ENCODE measurements at places on chromosomes 16 and 17. TPM values are rescaled to one million over a fixed set of nuclear protein-coding genes. Genes with fewer than 3 reads are reported as not detected.

DNA sequence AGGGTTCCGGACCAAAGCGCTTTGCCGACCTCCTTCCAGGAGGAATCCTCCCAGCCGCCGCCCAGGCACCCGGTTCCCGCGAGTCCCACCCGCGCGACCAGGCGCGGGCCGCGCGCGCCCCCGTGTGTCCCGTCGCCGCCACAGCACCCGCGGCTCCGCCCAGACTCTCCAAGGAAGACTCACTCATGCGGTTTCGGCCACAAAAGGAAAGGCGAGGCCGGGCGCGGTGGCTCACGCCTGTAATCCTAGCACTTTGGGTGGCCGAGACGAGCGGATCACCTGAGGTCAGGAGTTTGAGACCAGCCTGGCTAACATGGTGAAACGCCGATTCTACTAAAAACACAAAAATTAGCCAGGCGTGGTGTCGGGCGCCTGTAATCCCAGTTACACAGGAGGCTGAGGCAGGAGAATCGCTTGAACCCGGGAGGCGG, 3.5 kb upstream of the PKMYT1 start:
- no peak overlapping the region for H3K4me3 ChIP-seq
- H3K27ac ChIP-seq, result no peak overlapping the region
- peak; percentile 78 for DNase-seq
- no peaks in the 10 kb centered on the region for H3K27me3 ChIP-seq
- H3K36me3 ChIP-seq, result no peaks in the 10 kb centered on the region

DNA sequence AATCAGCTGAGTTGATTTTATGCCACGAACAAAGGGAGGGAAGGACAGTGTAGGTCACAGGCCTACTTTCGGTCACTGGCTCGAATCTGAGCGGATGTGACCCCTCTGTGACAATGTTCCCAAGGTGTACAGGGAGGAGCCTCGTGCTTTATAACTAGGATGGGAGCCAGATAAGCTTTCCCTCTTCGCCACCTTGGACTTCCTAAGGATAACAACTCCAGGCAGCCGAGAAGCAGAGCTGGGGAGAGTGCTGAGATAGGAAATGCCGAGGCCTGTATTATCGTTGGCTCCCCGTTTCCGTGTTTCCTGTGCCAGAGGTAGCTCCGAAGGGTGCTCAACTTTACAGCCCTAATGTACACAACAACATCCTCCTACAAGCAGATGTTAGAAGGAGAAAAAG, 217.8 kb upstream of the IRX3 start:
- no peaks in the 10 kb centered on the region for H3K36me3 ChIP-seq
- no peaks in the 10 kb centered on the region for H3K4me1 ChIP-seq
- no peak overlapping the region for H3K27ac ChIP-seq
- DNase-seq, result no peak
- no peak overlapping the region for H3K4me3 ChIP-seq

DNA sequence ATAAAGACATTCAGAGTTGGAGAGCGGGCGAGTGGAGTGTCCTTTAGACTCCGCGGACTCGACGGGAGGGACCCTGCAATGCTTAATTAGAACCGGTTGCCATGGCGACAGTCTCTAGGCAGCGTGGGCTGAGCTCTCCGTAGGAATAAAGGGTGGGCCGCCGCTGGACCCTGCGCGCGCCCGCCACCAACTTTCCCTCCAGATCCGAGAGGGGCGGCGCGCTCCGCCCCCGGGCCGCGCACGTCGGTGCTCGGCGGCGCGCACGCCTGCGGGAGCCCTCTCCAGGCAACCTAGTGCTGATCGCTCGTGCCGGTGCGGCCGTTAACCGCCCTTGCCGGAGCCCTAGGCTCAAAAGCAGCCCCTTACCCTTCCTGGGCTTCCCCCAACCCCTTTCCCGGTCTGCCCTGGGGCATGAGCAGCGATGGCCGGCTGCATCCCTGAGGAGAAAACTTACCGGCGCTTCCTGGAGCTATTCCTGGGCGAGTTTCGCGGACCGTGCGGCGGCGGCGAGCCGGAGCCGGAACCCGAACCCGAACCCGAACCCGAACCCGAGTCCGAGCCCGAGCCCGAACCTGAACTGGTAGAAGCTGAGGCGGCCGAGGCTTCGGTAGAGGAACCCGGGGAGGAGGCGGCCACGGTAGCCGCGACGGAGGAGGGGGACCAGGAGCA, at the start of gene PPM1E:
Gene PPM1E, plus strand, starts transcription at position 278 of the 669 bp plus-strand sequence.
- peak within 1 kb of the TSS; percentile 7 for H3K4me3 ChIP-seq
- no peak within 1 kb of the TSS for H3K27ac ChIP-seq
- H3K4me1 ChIP-seq, result peaks cover 21% of the 10 kb centered on the region
- no peaks in the 10 kb centered on the region for H3K36me3 ChIP-seq
- DNase-seq, result peak; percentile 68

DNA sequence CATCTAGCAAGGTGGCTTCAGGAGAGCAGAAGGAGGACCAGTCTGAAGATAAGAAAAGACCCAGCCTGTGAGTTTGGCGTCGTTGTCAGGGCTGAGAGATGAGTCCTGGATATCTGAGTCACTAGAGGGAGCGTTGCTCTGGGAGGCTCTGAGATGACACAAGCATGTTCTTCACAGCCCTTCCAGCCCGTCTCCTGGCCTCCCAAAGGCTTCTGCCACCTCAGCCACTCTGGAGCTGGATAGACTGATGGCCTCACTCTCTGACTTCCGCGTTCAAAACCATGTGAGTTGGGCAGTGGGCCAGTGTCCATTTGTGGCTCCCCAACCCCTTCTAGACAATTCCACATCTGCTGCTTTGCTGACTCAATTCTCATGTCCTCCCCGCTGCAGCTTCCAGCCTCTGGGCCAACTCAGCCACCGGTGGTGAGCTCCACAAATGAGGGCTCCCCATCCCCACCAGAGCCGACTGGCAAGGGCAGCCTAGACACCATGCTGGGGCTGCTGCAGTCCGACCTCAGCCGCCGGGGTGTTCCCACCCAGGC, 2.3 kb downstream of the TGFB1I1 start:
- H3K27ac ChIP-seq, result no peak overlapping the region
- DNase-seq, result no peak

DNA sequence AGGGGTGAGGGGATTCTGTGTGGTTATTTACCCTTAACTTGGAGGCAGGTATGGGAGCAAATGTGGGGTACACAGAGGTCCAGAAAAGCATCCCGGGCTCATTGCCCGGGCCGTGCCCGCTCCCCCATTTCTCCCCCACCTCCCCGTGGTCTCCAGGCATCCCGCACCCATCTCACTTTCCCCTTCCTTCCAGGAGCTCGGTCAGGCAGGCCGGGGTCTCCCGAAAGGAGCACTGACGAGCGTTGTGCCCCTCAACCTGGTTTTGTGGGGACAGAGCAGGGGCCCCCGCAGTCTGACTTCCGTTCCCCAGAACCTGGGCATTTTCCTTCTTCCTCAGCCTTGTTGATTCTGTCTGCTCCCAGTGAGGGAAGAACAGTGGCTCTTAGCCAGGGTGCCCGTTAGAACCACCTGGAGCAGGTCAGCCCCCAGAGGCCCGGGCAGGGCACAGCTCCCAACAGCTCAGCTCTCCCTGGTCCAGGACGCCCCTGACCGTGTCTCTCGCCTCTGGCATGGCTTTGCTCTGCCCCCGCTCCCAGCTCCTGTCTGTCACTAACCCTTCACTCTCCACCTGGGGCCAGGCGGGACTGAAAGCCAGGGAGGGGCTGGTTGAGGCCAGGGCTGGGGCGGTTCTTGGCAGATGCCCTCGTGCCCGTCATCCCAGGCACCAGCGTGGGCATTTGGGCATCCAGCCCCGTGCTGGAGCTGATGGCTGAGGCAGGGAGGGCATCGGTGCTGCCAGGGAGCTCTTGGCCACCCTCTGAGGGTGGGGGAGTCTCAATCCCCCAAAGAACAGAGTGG, 12.5 kb upstream of the NUDT16L1 start:
- H3K27me3 ChIP-seq, result no peaks in the 10 kb centered on the region
- no peak for DNase-seq
- peaks cover 14% of the 10 kb centered on the region for H3K36me3 ChIP-seq
- no peaks in the 10 kb centered on the region for H3K4me1 ChIP-seq

- H3K27me3 ChIP-seq, result no peaks in the 10 kb centered on the region
- H3K4me1 ChIP-seq, result no peaks in the 10 kb centered on the region
- no peak for DNase-seq
- no peak overlapping the region for H3K27ac ChIP-seq
- no peak overlapping the region for H3K4me3 ChIP-seq
Measured at GRCh38 chr16:19822533-19822932, 62.1 kb downstream of the GPRC5B start.

DNA sequence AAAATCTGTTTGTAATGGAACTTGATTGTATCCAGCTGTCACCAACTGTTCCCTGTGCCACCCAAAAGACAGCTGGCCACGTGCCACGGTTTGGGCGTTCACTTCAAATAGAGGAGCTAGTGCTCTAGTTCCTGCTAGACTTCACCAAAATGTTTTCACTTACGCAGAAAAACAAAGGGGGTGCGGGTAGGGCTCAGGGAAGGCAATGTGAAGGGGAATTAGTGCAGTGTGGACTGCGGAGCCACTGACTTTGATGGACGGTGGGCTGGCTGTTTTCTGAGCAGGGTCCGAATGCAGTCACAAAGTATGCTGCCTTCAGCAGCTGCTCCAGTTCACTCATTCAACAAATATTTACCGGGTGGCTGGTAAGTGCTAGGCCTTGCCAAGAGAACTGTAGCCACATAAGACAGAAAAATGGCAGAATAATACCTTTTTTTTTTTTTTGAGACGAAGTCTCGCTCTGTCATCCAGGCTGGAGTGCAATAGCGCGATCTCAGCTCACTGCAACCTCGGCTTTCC, 7.6 kb upstream of the CYTH1 start:
- peak; percentile 89 for DNase-seq
- peak overlapping the region; percentile 88 for H3K27ac ChIP-seq
- no peaks in the 10 kb centered on the region for H3K27me3 ChIP-seq
- H3K36me3 ChIP-seq, result no peaks in the 10 kb centered on the region

DNA sequence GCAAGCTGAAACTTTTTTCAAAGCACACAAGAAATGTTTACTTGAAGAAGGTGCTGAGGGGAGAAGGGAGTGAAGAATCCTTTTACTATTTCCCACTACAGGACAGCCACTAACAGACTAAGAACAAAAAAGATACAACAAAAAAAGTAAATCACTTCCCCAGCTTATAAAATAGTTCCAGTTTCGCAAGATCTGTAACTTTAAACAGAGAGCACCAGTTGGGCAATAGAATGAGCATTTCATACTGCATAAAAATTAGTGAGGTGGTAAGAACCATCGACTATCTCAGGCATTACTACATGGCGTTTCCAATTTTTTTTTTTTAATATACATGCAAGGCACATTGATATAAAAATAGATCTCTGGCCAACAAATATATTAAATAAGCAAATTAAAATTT, 11.1 kb downstream of the CRYBA1 start:
- H3K36me3 ChIP-seq, result peaks cover 4% of the 10 kb centered on the region
- DNase-seq, result no peak
- H3K4me3 ChIP-seq, result no peak overlapping the region
- peaks cover 48% of the 10 kb centered on the region for H3K4me1 ChIP-seq
- H3K27me3 ChIP-seq, result no peaks in the 10 kb centered on the region

DNA sequence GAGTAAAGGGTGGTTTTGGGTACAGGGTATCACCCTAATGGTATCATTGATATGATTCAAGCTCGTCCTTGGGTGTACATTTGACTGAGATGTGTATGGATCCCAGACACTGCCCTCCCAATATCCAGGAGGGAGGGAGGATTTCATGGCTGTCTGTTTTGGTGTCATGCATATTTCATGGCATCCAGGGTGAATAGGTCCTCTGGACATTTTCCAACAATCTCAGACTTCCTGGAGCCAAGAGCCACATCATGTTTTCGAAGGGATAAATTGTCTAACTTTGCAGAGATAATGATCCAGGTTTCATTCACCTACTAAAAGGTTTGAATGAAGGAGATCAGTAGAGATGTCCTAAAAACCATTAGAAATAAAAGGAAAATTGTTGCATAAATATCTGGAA, 431.9 kb downstream of the SHISA9 start:
- no peaks in the 10 kb centered on the region for H3K4me1 ChIP-seq
- no peaks in the 10 kb centered on the region for H3K36me3 ChIP-seq
- DNase-seq, result no peak

DNA sequence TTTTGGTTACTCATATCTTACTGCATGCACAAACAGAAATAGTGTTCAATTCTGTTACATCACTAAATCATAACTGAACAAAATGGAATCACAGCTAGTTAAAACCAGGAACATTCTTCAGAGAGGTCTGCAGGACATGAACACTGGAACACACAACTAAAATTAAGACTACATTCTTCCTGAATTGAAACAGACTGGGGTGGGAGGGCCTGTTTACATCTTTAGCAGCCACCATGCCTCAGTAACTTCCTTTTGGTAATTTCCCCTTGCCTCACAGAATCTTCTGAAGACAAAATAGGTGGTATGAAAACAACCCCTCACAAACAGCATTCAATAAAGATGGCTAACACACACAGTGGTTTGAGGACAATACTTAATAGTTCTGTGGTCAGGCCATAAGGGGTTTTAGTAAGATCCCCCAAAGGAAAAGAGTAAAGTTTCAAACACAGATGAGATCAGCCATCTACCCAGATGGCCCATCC, 6.5 kb downstream of the MARF1 start:
- H3K27ac ChIP-seq, result no peak overlapping the region
- no peak for DNase-seq
- no peaks in the 10 kb centered on the region for H3K27me3 ChIP-seq
- no peak overlapping the region for H3K4me3 ChIP-seq
- H3K36me3 ChIP-seq, result peaks cover 33% of the 10 kb centered on the region

GRCh38 chr16:27251541-27252205, 16.9 kb downstream of the NSMCE1 start:
- H3K4me1 ChIP-seq, result no peaks in the 10 kb centered on the region
- no peak for DNase-seq
- no peaks in the 10 kb centered on the region for H3K36me3 ChIP-seq
- H3K27ac ChIP-seq, result no peak overlapping the region

- H3K4me1 ChIP-seq, result peaks cover 6% of the 10 kb centered on the region
- DNase-seq, result no peak
- H3K4me3 ChIP-seq, result no peak overlapping the region
- no peaks in the 10 kb centered on the region for H3K36me3 ChIP-seq
- H3K27ac ChIP-seq, result no peak overlapping the region
Measured at GRCh38 chr17:72189768-72190593, 69.2 kb downstream of the SOX9 start.

- no peak for DNase-seq
- no peaks in the 10 kb centered on the region for H3K36me3 ChIP-seq
- no peak overlapping the region for H3K27ac ChIP-seq
- no peaks in the 10 kb centered on the region for H3K4me1 ChIP-seq
- H3K4me3 ChIP-seq, result no peak overlapping the region
Measured at GRCh38 chr17:70217571-70217970, 48.2 kb downstream of the KCNJ2 start.

The SSTR5 gene
- total RNA-seq, result not detected

The C17orf50 gene
- total RNA-seq, result not detected

The SLFN5 gene
- total RNA-seq, result 8.9 TPM

The CX3CL1 gene
- 19.1 TPM for total RNA-seq

The G6PC1 gene
- total RNA-seq, result not detected

The ZG16 gene
- total RNA-seq, result 0.26 TPM

The RUSF1 gene
- 72.9 TPM for total RNA-seq

The PIRT gene
- not detected for total RNA-seq
